ENCODE measurements at places on chromosomes 5 and 9. TPM values are rescaled to one million over a fixed set of nuclear protein-coding genes. Genes with fewer than 3 reads are reported as not detected.

DNA sequence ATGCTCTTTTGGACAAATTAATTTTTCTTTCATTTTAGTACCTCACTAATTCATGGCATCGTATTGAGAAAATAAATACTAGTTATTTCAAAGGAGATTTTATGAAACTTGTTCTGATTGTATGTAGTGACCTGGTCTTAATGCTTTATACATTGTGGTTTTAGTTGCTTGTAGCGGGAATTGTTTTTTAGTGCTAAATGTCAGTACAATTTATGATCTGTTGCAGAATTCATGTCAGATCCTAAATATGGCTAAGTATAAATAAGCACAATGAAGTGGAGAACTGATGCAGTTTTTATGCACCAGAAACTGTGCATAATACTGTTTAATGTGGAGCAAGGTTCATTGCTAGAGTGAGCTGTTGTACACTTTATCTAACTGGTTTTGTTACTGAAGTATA lies 308.8 kb downstream of the PJA2 start:
- no peak for DNase-seq

The FSTL4 gene
- total RNA-seq = 0.51 TPM

The RFK gene
- total RNA-seq = 15.8 TPM

GRCh38 chr5:57411982-57412381 lies 70.6 kb downstream of the ACTBL2 start:
- no peak for DNase-seq

The IFNK gene
- not detected for total RNA-seq

- no peak for DNase-seq
Measured at GRCh38 chr9:23041466-23041865, 594.8 kb downstream of the DMRTA1 start.

- DNase-seq = no peak
Measured at GRCh38 chr9:109455861-109456260, 42.2 kb downstream of the PTPN3 start.

The GPR150 gene
- not detected for total RNA-seq

The ERBIN gene
- total RNA-seq = 95.0 TPM

- DNase-seq = no peak
Measured at GRCh38 chr9:123982535-123982934, 29.0 kb upstream of the LHX2 start.

The DOCK2 gene
- total RNA-seq = 11.5 TPM

The IFNA16 gene
- not detected for total RNA-seq

The ERCC8 gene
- 35.2 TPM for total RNA-seq

- DNase-seq = no peak
Measured at GRCh38 chr5:127296321-127296720, 5.7 kb downstream of the MEGF10 start.

- DNase-seq = peak; percentile 88
Measured at GRCh38 chr9:126398403-126399058, 71.9 kb downstream of the MVB12B start.

The SH3PXD2B gene
- 24.0 TPM for total RNA-seq

DNA sequence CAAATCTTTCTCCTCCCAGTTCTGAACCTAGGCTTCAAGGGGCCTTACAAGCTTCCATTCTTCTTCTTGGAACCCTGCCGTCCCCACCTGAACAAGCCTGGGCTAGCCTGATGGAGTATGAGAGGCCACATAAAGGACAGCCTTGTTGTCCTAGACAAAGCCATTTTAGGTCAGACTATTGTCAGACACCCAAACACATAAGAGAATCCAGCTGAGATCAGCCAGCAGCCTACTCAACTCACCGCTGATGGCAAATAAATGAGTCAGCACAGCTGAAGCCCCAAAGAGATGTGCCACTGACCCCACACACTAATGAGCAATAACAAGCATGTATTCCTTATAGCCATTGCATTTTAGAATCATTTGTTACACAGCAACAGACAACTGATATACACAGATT lies 33.8 kb downstream of the SVEP1 start:
- no peak for DNase-seq

The CD72 gene
- total RNA-seq = 1.7 TPM

DNA sequence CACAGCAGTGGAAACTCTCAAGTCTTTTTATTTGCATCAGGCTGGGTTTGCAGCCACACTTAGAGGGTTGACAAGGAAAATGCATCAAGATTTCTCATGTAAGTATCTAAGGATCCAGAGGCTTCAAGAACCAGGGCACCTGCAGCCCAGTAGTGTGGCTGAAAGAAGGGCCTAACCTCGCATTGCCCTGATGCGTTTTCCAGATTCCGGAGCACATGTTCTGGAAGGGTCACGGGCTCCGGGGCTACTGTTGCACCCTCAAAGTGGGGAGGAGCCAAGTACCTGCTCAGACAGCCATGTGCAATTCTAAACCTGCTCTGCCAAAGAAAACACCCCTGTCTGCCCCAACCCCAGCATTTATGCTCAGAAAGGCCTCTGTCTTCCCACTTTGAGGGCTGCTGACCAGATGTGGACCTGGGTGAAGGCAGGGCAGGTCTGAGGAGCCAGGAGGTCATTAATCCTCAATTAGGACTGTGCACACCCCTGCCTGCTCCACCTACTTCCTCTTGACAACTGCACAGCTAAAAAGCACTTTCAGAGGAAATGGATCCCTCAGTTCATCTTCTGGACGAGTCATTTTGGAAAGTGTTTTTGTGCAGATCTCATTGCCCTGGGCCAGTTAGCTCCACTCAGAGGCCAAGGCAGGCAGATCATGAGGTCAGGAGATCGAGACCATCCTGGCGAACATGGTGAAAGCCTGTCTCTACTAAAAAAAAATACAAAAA lies 110.7 kb downstream of the SAXO1 start:
- no peak for DNase-seq

Measured in tongue (tissue), 3 donors.